ENCODE measurements at places on chromosomes 2 and 18.

DNA sequence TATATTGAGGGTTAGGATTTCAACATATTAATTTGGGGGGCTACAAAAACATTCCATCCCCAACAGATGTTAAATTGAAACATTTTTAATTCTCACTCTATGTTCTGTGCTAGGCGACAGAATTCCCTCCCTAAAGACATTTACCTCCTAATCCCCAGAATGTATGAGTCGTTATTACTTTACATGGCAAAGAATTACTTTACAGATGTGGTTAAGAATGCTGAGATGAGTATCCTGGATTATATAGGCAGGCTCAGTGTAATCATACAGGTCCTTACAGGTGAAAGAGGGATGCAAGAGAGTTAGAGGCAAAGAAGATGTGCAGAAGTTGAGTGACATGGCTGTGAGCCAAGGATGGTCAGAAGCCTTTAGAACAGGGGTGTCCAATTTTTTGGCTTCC, 974.1 kb upstream of the ACVR2A start:
- DNase-seq: no peak

DNA sequence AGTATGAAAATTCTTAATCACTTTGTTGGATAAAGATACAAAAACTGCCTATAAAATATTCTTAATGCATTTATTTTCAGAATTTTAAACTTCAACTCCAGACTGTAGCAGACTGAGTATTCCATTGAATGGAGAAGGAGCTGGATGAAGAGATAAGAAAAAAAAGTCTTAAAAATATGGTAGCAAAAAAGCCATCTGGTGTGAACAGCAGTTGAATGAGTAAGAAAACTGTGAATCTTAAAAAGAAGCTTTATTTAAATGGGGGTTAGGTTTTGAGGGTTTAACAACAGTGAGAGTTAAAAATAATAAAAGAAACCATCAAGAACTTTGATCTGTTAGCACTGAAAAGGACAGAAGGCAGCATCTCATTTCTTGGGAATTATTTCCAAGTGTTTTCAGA, 91.5 kb downstream of the KCNH7 start:
- DNase-seq: no peak

DNA sequence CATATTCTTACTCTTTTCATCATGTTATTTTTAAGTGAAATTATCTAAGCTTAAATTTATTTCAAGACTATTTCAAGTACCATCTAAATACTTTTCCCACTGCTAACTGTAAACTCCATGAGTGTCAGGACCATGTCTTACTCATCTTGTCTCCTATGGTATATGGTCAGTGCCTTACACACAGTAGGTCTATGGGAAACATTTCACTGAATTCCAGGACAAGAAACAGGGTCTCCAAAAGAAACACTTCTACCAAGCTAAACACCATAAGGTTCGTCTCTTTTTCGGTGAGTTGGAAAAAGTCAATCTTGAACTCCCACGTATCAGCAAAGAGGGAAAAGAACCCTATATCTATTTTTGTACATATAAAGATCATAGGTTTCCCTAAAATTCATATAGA, 6.5 kb downstream of the SUCLG1 start:
- no peak for DNase-seq

DNA sequence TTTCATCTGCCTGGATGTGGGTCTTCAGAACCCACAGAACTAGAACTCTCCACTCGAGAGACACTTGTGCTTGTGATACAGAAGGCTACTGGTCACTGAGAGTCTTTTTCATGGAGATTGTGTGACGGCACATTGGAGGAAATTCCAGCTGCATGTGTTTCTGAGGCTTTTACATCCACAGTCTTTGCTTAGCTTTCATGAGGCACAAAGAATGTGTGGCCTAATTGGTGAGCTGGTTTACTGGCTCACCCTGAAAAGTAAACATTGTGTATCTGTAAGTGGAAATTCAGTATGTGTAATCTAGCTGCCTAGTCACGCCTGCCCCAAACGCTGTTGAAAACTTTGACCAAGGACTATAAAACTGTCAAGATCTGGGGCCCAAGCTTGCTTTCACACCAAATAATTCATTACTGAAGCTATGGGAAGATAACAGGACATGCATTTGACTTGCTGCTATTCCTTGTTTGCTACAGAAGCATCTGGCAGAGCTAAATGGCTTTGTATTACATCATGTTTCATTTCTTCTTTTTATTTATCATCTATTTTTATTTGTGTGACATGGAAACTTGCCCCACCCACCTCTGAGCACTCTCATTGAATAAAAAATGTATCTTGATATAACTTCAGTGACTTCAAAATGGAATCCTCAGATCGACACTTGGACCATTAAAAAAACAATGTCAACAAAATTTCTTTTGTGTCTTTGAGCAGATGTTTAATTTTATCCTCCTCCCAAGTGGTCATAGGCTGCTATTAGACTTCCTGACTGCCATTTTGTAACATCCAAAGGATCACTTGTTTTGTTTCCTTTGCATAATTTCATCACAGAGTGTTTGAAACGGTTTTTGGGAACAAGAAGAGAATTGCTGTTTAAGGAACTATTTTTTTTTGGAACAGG, 80.2 kb downstream of the EFEMP1 start:
- DNase-seq: no peak

GRCh38 chr2:201779901-201780673, 646 bp downstream of the ALS2 start:
- DNase-seq: no peak

- DNase-seq: no peak
Measured at GRCh38 chr2:3108710-3109702, 268.6 kb downstream of the EIPR1 start.

DNA sequence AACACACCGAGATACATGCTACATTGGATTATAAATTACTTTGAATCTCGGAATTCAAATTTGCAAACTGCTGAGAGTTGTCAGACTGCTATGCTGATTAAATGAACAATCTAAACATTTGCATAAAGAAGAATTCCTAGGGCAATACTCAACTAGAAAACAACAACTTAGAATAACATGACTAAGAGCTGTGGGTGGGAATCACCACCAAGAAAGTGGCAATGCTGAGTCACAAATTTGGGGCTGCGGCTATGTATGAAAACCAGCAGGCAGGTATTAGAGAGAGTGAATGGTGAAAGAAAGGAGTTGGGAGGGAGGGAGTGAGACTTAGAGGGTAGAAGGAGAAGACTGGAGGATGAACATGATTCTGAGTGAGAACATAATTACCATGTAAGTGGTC, 559.5 kb downstream of the PIK3C3 start:
- DNase-seq: no peak

- no peak for DNase-seq
Measured at GRCh38 chr2:80255918-80256781, 48.4 kb downstream of the LRRTM1 start.

- no peak for DNase-seq
Measured at GRCh38 chr2:188964976-188965546, 9.1 kb upstream of the COL3A1 start.

DNA sequence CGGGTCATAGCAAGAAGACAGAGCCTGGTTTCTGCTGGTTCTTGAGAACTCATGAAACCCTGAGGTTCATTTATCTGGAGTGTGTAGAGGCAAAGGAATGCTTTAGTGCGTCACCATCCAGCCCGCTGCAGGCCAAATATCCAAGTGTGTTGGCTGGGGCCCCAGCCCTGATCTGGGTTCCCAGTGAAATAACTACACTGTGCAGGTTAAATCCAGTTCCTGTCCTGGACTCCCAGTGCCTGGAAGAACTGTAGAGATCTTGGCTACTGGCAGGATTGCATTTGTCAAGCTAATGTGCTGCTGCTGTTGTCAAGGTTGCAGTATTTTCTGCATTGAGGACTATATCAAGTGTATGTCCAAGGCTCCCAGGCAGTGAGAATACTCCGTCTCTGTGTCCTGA, 89.9 kb downstream of the MAPK4 start:
- no peak for DNase-seq

DNA sequence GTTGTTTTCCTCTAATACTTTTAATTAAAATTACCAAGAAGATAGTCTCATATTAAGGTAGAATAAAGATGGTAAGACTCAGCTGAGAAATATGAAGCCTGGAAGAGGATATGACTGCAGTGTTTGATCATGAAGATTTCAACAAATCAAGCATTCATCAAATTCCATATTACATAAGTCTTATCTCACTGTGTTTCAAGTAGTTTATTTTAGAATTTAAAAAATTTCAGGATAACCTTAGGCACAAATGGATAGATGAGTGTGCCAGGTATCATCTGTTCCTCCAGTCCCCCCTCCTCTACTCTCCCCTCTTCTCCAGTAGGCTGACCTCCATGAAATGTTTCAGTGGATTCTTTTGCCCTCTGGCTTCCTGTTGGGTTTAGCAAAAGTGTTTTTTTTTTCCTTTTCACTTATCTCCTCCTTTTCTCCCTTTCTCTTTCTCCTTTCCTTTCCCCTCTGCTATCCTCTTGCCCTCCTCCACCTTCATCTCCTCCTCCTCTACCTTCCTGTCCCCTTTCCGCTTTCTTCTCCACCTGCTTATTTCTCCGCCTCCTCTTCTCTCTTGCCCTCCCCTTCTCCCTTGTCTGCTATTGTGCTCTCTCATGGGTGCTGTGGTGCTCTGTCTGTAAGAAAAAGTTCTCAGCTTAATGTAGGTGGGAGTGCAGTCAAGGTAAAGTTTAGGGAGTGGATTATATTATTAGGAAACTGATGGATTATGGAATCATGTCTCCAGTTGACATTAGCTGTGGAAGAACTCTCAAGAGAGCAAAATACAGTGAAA, 72.8 kb downstream of the ABI2 start:
- no peak for DNase-seq

DNA sequence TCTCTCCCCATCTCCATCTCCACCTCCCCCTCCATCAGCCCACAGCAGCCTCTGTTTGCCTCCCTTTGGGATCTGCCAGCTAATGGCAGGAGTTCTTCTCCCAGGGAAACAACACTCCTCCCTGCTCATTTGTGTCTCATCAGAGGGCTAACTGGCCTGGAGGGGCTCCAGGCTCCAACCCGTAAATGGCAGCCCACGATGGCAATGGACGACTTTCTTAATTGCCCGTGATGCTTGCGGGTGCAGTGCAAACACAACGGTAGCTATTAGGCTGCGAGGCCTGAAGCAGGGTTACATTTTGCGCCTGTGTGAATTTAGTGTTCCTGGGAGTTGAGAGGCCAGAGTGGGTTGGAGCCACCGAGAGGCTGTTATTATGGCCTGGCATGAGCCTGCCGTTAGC, 285.1 kb downstream of the TNS1 start:
- DNase-seq: no peak

GRCh38 chr2:102424754-102425153, 1.8 kb downstream of the IL18RAP start:
- no peak for DNase-seq

DNA sequence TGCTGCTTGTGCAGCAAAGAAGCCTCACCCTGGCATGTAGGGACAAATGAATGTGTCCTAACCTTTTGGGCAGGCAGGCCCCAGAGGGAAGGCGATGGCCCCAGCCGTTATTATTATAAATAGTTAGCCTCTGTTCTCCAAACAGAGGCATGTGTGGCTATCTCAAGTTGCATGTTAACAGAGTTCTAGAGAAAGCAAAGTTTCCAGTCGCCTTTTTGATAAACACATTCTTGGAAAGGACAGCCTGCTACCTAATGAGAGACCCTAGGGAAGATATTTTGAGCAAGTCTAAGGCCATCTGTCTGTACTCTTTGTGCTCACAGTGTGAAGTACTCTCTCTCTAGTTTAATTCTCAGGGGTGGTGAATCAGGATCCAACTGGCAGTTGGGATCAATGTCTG, 97.4 kb upstream of the FHL2 start:
- DNase-seq: no peak

DNA sequence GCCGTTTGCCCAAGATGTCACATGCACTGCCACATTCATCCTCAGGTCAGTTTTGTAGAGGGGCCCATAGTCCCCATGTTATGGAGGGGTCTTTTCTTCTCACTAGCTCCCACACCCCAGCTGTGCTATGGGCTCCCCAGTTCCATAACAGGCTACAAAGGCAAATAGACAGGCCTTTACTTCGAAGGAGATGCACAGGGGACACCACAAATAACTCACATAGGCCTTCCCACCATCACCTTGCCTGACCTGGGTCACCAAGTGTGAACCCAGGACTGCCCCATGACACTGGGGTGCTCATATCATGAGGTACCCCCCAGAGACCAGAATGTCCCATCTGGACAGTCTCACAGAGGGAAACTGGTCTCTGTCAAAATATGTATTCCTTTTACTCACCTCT, 15.0 kb upstream of the INO80C start:
- DNase-seq: no peak

- no peak for DNase-seq
Measured at GRCh38 chr2:202152104-202152715, 79.2 kb downstream of the KIAA2012 start.

- DNase-seq: no peak
Measured at GRCh38 chr2:85599468-85600234, 2.8 kb downstream of the TMEM150A start.

DNA sequence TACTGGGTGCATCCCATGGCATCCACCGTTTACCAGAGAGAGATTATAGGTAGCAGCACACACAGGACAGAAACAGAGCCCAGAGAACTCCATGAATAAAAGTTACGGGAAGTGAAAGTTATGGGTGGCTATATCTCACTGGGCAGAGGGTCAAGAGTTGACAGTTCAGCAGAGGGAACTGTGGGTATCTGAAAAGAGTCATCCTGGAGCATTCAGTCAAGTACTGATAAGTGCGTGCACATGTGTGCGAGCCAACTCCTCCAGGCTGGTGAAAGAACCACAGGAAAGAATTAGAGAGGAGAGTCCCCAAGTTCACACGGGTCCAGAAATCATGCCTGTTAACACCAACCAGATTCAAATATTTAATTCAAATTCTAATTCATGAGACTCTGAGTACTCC, 1588.2 kb downstream of the LRP1B start:
- DNase-seq: no peak

GRCh38 chr2:111202266-111203040, 81.7 kb downstream of the BCL2L11 start:
- DNase-seq: no peak

GRCh38 chr2:174108579-174108978, 139.8 kb downstream of the OLA1 start:
- DNase-seq: no peak

GRCh38 chr2:134758633-134759032, 39.8 kb upstream of the TMEM163 start:
- no peak for DNase-seq

- DNase-seq: no peak
Measured at GRCh38 chr2:938181-939005, 12.3 kb upstream of the SNTG2 start.

DNA sequence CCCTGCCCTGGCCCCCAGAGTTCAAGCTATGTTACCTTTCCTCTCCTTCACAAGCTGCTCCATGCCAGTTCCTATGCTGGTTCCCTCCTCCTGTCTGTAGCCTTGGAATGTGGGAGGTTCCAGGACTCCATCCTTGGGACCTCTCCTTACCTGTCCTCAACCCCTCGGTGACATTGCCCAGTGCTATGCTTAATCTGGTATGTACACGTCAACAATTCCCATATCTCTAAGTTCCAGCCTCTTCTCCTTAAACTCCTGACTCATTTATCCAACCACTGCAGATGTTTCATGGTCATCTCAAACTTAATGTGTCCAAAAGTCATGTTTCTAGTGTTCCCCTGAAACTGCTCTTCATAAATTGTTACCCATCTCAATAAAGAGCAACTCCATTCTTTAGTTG, 160.8 kb downstream of the TNS1 start:
- DNase-seq: no peak

- DNase-seq: no peak
Measured at GRCh38 chr2:119929537-119929936, 83.3 kb upstream of the EPB41L5 start.

- DNase-seq: no peak
Measured at GRCh38 chr2:2590841-2591541, 259.9 kb upstream of the MYT1L start.

GRCh38 chr18:13658436-13659204, 67.7 kb downstream of the FAM210A start:
- DNase-seq: no peak
